ENCODE measurements at places on chromosomes 6 and 20.

- DNase-seq, result no peak
These were observed 2.2 kb downstream of the TM9SF4 start for GRCh38 chr20:32111753-32112152.

GRCh38 chr6:44219053-44219814, 2.5 kb downstream of the MYMX start:
- DNase-seq, result no peak

- no peak for DNase-seq
These were observed 7.7 kb downstream of the OPN5 start for GRCh38 chr6:47789553-47789952.

- no peak for DNase-seq
These were observed 8.9 kb upstream of the TMEM14A start for GRCh38 chr6:52662031-52662430.

DNA sequence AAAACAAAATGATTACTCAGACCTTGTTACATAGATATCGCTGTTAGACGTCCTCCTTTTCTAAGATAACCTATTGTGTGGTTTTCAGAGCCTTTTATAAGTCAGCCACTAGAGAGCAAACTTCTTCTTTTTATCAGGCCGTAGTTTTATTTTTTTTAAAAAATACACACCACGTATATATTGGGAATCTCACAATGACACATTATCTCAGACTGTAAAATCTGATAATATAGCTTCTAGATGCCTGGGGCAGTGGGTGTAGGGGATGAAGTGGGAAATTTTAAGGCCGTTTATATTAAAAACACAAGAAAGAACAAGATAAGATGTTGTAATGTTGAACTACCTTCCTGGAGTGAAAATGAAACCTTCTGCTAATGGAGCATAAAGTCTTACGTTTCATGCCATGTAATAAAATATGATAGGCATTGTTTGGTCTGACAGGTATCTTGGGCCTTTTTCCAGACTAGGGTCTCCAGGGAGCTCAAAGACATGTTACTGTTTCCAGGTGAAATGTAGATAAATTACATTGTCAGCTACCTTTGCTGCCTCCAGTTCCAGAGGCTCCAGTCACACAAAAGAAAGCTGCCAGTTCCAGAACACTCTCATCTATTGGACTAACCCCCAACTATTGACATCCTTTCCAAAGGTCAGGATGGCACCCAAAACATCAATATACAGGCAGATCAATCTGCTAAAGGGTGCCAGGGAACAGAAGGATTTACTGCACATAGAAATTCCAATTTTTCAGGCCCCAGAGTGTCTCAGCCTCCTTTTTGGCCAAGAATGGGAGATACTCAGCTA, 130.2 kb upstream of the AKIRIN2 start:
- peak; percentile 38 for DNase-seq

- DNase-seq, result no peak
These were observed 48.0 kb upstream of the BHLHE23 start for GRCh38 chr20:63054681-63055240.

Data from HT1080 (cell line).